Posterior vena cava (tissue), 2 donors: ENCODE measurements at places on chromosomes 7 and 10. TPM values are rescaled to one million over a fixed set of nuclear protein-coding genes. Genes with fewer than 3 reads are reported as not detected.
A peak's percentile ranks its signal among the peaks of the same experiment; 100 is the strongest.

DNA sequence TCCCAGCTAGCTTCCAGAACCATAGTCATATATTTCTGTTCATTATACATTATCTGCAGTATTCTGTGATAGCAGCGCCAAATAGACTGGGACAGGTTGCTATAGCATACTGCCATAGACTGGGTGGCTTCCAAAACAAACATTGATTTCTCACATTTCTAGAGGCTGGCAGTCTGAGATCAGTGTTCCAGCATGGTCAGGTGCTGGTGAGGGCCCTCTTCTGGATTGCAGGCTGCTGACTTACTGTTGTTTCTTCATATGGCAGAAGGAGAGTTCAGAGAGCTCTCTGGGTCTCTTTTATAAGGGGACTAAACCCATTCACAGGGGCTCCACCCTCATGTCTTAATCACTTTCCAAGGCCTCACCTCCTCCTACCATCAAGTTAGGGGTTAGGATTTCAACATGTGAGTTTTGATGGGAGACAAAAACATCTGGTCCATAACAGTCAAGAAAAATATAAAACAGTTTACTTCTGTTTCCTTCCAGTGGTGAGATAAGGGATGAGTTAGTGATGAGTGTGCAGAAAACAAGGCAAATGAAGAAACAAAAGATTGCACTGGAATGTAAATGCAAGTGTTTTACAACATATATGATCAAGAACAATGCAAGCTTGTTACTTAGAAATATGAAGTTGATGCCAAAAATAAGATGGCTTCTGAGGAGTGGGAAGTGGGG, 399.0 kb upstream of the C7orf33 start:
- no peak for DNase-seq

- DNase-seq, result no peak
Observed at GRCh38 chr10:114613237-114613979, 44.7 kb downstream of the ABLIM1 start.

GRCh38 chr7:121211253-121211652, 117.5 kb upstream of the WNT16 start:
- DNase-seq, result no peak

DNA sequence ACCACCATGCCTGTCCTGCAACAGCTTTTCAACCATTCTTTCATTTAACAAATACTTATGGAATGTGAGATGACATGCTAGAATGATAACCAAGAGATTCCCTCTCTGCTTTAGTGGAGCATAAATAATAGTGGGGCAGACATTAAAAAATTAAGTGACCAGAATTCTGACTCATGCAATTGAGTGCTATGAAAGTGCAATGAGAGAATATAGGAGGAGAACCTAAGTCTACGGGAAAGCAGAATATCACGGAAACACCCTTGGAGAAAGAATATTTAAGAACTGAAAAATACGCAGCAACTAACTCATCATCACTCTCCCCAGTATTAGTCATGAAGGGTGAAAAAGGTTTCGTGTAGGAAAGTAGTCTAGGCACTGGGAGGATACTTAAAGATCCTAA, 7.1 kb downstream of the KIF5B start:
- DNase-seq, result no peak

DNA sequence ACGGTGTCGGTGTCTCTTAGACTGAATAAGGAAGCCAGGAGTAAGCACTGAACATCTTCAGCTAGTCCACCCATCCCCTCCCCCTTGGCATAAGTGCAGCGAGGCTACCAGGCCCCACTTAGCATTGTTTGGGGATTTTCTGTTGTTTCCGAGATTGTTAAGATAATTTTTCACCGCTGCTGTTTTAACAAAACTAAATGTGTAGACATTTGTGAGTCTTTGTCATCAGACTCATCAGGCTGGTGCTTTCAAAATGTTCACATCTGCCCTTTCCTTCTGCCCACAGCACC, 21.0 kb upstream of the GOT1 start:
- no peak for DNase-seq

GRCh38 chr10:58590924-58591323, 78.3 kb downstream of the BICC1 start:
- DNase-seq, result no peak

DNA sequence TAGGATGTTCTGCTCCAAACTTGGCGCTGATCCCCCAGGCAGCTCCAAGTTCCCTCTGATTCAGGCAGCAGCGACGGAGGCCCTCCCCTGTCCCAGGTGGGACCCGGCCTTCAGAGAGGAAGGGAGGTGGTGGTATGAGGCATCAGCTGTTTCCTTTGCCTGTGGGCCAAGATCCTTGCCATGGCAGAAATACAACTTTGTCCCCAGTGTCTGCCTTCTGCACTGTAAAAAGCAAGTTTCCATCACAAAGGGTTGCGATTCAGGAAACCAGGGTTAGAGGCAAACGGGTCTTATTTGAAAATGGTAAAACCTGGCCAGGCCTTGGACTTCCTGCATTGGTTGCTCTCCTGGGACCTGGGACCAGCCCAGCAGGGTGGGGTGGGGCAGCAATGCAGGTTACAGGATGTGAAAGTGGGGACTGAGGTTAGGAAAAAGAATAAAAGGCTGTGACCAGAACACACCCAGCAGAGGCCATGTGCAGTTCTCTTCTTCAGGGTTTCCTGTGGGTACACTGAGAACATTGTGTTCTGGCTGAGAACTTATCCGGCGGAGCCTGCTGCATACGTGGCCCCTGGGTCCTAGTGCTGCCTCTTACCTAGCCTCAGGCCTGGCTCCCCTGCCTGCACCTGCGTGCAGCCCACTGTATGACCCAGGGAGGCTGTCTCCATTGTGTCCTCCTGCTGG, 25.1 kb upstream of the DDIT4 start:
- peak; percentile 95 for DNase-seq

- DNase-seq, result no peak
Observed at GRCh38 chr7:37349979-37350590, 98.6 kb downstream of the ELMO1 start.

DNA sequence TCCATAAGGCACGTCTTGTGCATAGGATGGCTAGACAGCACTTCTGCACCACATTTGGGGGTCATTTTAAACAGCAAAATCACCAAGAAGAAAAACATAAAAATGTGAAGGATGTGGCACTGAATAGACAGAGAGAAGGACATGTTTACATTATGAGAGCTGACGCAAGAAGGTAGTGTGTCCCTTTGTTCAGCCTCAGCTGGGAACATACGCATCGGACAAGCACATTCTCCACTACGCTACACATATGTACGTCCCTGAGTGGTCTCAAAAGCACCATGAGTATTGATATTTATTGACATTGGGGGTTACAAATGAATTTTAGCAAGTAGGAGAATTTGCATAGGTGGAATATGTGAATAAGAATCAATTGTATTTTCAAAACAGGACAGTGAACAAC, 20.2 kb downstream of the DDC start:
- DNase-seq, result no peak

DNA sequence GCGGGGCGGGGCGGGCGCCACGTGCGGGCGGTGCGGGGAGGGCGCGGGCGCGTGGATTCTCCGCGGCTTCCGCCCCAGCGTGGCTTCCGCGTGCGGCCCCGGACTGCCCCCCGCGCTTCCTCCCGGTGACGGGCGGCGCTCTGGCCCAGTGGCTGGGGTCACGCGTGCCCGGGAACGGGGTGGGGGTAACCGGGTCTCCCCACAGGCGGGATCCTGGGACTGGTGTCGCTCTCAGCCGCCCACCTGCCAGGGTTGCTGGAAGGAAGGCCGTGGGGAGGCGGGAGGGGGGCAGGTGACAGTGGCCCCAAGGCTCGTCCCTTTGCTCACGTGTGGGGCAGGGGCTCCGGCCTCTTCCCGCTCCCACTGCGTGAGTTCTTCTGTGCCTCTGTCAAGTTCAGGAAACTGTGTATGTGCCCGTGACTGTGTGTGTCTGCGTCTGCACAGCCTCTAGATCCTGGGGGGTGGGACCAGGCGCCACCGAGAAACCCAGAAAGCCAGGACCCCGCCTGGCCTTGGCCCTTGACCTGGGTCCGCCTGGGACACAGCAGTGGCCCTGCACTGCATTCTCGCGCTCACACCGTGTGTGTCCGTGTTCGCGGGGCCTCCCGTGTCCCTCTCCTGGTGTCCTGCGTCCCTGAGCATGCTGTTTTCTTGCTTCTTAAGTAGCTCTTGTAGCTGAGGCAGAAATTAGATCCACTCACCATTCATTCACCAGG, 919 bp downstream of the MAFK start:
- no peak for DNase-seq

- peak; percentile 62 for DNase-seq
Observed at GRCh38 chr7:131521651-131522163, 34.7 kb downstream of the PODXL start.

DNA sequence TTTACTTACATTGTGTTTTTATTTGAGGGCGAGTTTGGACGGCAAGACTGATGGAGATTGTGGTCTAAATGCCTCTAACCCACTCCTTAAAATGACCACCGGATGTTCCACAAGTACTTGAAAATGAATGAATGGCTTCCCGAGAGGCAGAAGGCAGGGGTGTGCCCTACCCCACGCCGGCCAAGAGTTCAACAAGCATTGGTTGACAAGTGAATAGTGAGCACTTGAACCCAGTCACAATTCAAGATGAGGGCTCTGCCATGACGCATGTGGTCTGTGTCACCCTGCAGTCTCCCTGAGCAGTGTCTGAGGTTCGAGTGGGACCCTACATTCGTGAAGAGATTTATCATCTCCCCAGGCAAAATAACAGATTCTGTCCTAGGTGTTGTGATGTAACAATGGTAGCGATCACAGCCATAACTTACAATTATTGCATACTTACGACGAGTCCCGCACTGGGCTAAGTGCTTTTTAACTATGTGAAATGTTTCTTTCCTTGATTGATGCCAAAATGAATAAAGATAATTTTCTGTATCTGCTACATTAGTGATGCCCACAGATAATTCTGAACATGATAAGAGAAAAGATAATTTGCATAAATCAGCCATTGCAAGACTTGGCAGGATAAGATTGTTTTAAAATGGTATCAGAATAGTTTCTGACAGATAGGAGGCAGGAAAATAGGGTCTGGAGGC, 305.4 kb downstream of the WDR37 start:
- no peak for DNase-seq

DNA sequence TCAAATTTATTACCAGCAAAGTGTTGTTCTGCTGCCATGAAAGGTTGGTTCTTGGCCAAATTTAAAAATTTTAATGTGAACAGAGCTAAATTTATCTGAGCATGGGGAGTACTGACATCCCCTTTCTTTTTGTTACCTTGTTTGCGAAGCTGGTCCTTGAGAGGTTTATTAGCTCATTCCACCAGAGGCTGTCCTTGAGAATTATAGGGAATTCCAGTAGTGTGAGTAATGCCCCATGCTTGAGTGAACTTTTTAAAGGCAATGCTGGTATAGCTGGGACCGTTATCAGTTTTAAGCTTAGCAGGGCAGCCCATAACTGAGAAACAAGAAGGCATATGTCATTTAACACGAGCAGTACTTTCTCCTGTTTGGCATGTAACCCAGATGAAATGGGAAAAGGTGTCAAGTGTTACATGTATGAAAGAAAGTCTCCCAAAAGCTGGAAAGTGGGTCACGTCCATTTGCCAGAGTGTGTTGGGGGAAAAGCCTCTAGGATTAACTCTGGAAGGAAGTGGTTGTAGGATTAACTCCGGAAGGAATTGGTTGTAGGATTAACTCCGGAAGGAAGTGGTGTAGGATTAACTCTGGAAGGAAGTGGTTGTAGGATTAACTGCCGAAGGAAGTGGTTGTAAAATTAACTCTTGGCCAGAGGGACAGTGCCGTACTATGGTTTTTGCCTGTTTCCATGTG, 37.3 kb upstream of the AKR1C2 start:
- DNase-seq, result no peak

DNA sequence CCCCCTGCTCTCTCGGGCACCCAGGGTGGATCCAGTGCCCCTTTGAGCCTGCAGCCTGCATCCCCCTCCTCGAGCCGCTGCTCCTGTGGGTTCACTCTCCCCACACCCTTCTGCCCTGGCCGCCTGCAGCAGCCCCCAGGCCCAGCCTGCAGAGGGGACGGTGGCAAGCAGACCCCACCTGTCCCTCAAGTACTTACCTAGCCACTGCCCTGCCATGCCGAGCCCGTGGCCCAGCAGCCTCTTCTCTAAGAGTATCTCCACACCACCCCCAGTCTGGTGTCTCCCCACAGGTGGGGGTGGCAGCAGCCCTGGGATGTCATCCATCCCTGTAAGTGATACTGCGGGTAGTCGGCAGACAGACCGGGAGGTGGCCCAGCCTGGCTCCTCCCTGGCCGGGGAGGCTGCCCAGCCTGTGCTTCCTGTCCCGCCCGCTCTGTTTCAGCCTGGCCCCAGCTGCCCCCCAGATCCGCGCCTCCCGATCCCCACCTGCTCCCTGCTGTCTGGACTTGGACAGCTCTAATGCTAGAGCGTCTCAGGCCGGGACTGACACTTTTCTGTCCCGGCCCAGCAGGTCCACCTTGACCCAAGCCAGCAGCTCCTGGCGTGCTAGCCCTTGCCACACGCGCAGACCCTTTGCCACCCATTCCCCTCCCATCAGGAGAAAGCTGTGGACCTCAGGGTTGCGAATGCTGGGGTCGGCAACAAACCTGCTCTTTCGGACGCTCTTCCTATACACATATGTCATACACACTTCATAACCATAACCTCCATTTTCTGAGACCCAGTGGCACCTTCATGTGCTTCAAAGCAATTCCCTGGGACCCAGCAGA, 25.0 kb downstream of the YKT6 start:
- DNase-seq, result no peak

GRCh38 chr7:153510674-153511073, 541.5 kb upstream of the DPP6 start:
- no peak for DNase-seq

DNA sequence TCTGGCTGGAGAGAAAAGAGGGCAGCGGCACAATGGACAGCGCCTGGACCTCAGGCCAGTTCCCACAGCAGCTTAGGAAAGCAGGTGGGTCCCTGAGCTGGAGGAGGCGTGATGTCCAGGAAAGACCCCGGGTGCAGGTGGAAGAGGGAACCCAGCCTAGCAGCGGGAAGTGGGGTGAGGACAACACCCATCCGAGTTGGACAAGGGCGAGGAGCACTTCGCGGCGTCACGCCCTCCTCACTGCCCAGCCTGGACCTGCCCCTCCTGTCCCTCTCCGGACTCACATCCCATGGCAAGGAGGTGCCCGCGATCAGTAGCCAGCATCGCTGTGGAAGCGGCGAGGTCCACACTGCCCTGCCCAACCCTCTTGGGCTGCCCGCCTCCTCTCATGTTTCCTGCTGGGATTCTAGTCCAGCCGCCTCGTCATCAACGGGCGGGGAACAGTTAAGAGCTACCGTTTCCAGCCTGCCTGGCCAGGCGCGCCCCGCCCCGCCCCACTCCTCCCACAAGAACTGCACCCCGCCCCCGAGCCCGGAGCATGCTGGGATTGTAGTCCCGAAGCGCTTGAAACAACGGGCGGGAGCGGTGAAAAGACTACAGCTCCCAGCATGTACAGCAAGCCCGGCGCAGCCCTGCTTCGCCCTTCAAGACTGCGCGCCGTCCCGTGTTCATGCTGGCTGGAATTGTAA, 930.6 kb upstream of the ZNF722 start:
- DNase-seq, result no peak

GRCh38 chr7:29424295-29424983, 139.2 kb upstream of the PRR15 start:
- DNase-seq, result no peak

The CHCHD3 gene
- 50.9 TPM for total RNA-seq

The GPR26 gene
- not detected for total RNA-seq

The GPER1 gene
- total RNA-seq, result 5.5 TPM

The SFMBT2 gene
- total RNA-seq, result 8.9 TPM

The AKR1C2 gene
- total RNA-seq, result 27.1 TPM
